ENCODE measurements at places on chromosomes 12 and 14. TPM values are rescaled to one million over a fixed set of nuclear protein-coding genes. Genes with fewer than 3 reads are reported as not detected.

GON7 gene
- total RNA-seq: 12.5 TPM

CLEC2A gene
- not detected for total RNA-seq

KRT2 gene
- total RNA-seq: not detected

ARHGAP9 gene
- 78.9 TPM for total RNA-seq

UNC79 gene
- not detected for total RNA-seq

PIP4K2C gene
- total RNA-seq: 17.8 TPM

LRFN5 gene
- not detected for total RNA-seq

NEUROD4 gene
- not detected for total RNA-seq

RIN3 gene
- 17.5 TPM for total RNA-seq

GRCh38 chr12:53201639-53202038 is 5.4 kb downstream of the ITGB7 start:
- peaks cover 31% of the 10 kb centered on the region for H3K36me3 ChIP-seq
- H3K4me3 ChIP-seq: no peak overlapping the region
- no peak for DNase-seq
- H3K4me1 ChIP-seq: peaks cover 82% of the 10 kb centered on the region
- no peaks in the 10 kb centered on the region for H3K27me3 ChIP-seq

DNA sequence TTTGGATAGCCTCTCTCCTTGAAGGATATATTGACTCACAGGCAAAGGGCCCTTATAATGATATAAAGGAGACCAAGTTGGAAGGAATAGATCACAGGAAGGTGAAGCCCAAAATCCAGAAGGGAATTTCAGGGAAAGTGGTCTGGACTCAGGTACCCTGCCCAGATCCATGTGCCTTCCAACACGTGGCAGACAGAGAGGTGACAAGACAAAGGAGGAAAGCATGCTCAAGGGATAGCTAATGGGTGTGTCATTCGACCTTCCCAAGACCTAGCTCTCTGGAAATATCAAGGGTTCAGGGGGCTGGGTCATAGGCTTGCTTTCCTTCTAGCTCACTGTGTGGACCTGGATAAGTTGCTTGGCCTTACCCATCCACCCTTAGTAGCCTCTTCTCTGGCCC is 214.3 kb downstream of the ZFP36L1 start:
- H3K27me3 ChIP-seq: no peaks in the 10 kb centered on the region
- H3K36me3 ChIP-seq: no peaks in the 10 kb centered on the region
- DNase-seq: no peak
- no peak overlapping the region for H3K4me3 ChIP-seq
- no peaks in the 10 kb centered on the region for H3K4me1 ChIP-seq

DNA sequence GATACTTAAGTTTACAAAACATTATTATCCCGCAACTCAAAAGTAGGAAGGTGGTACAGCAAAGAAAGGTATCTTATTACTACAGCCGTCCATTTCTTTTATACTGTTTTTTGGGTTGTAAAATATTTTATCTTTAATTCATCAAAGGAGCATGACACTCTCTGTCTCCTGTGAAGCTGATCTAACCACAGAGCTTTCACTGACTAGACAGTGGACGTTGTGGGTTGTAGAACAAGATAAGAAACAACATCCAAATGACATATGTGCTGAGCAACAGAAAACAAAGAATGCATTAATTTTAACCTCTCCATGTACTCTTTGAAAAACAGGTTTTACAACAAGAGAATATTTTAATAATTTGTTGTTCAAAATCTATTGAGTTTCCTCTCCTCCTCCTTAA is 195.9 kb upstream of the FBXO33 start:
- H3K4me3 ChIP-seq: no peak overlapping the region
- no peak overlapping the region for H3K27ac ChIP-seq
- no peak for DNase-seq
- no peaks in the 10 kb centered on the region for H3K27me3 ChIP-seq
- H3K4me1 ChIP-seq: peaks cover 2% of the 10 kb centered on the region

DNA sequence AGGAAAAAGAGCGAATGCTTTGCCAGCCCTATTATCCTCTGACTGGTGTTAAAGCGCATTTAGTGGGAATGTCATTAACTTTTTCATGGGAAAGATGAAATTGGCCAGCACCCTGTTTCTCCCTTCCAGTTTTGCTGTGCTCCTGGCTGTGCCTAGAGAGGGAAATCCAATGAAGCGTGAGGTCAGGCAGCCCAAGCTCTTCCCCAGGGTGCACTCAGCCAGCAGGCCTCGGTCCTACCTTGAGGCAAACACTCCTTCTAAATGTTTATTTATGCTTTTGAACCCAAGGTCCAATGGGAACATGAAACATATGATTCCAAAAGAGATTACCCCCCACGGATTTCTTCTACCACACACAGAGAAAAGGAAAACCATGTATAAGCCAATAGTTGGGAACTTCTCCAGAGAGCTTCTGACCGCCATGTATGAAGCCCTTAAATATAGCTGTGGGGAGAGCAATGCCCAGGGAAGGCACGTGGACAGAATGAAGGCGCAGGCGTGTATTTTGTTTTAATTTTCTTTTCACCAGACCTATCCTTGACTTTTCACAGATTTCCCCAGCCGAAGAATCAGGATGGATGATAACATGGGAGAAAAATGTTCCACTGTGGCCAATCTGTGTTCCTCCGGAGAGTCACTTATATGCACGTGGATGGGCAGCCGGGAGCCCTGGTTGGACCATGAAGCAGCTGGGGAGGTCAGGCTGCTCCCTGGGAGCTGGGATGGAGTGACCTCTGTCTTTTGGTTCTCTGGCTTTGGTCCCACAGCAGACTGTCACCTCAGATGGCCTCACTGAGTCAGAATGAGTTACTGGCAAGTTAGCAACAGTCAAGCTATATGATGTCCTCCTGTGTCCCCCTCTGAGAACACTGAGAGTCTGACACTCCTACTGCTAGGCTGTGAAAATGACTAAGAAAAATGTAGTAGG is 37.3 kb downstream of the GPR135 start:
- peaks cover 8% of the 10 kb centered on the region for H3K27me3 ChIP-seq
- no peaks in the 10 kb centered on the region for H3K36me3 ChIP-seq
- H3K27ac ChIP-seq: no peak overlapping the region
- H3K4me1 ChIP-seq: peaks cover 3% of the 10 kb centered on the region

DNA sequence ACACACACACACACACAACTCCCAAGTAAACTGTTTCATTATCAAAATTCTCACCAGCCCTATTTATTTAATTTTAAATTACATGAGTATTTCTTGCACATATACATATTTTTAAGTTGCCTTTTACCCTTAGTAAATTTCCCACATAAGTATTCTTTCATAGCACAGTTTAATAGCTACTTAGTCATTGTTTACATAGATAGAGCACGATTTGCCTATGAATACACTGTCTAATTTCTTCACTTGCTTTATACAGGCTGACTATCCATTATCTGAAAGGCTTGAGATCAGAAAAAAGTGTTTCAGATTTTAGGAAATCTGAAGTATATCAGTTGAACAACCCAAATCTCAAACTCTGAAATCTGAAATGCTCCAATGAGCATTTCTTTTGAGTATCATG is 30.9 kb downstream of the NIN start:
- H3K27me3 ChIP-seq: no peaks in the 10 kb centered on the region
- DNase-seq: no peak
- peaks cover 8% of the 10 kb centered on the region for H3K4me1 ChIP-seq
- H3K36me3 ChIP-seq: peaks cover 14% of the 10 kb centered on the region
- H3K27ac ChIP-seq: no peak overlapping the region

DNA sequence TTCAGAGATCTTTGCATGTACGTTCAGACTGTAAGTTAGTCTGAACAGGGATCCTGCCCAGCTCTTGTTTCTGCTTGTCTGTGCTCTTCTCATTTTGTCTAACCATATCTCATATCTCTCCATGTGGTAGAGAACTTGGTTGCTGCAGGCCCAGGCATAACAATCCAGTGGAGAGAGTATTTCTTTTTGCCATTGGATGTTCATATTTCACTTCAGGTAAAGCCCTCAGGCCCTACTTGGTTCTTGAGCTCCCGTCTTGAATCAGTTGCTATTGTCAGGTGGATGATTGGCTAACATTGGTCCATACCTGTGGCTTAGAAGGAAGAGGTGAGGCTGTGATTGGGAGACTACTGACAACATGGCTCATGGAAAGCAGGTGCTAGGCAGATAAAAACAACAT is 357.7 kb upstream of the FLRT2 start:
- H3K27me3 ChIP-seq: no peaks in the 10 kb centered on the region
- no peak overlapping the region for H3K4me3 ChIP-seq
- H3K27ac ChIP-seq: no peak overlapping the region
- H3K36me3 ChIP-seq: no peaks in the 10 kb centered on the region

DNA sequence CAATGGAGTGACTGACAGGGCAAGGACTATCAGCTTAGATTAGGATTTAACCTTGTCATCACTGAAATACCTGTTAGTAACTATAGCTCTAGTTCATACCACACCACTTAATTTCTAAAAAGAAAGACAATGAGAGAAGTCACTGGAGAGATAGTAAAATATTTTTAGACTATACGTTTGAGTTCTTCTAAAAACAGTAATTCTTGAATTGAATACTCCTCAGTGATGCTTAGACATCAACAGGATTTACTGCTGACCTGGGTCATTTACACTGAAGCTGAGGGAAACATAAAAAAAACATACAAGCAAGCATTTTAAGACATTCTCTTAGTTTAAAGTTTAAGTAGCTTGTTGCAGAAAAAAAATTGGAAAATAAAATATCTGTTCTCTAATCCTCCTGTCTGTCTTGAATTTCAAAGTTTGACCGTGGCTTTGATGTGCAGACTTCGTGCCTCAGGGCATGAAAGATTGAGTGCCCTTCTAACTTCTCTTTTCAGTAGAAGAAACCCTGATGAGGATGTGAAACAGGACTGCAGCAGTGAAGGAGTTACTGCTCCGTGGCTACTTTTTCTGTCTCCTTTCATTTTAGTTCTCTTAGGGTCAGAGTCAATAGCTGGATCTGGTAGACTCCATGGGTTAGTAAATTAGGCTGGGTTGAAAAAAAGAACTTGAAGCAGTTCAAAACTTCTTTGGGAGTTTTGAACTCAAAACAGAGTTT is 172.2 kb downstream of the PTPRO start:
- DNase-seq: no peak
- H3K27me3 ChIP-seq: peaks cover 11% of the 10 kb centered on the region
- no peak overlapping the region for H3K4me3 ChIP-seq
- H3K4me1 ChIP-seq: peaks cover 3% of the 10 kb centered on the region

GRCh38 chr14:99459481-99460100 is 21.1 kb downstream of the SETD3 start:
- no peaks in the 10 kb centered on the region for H3K27me3 ChIP-seq
- no peak overlapping the region for H3K4me3 ChIP-seq
- H3K27ac ChIP-seq: no peak overlapping the region
- no peaks in the 10 kb centered on the region for H3K4me1 ChIP-seq
- H3K36me3 ChIP-seq: peaks cover 30% of the 10 kb centered on the region
- DNase-seq: no peak

DNA sequence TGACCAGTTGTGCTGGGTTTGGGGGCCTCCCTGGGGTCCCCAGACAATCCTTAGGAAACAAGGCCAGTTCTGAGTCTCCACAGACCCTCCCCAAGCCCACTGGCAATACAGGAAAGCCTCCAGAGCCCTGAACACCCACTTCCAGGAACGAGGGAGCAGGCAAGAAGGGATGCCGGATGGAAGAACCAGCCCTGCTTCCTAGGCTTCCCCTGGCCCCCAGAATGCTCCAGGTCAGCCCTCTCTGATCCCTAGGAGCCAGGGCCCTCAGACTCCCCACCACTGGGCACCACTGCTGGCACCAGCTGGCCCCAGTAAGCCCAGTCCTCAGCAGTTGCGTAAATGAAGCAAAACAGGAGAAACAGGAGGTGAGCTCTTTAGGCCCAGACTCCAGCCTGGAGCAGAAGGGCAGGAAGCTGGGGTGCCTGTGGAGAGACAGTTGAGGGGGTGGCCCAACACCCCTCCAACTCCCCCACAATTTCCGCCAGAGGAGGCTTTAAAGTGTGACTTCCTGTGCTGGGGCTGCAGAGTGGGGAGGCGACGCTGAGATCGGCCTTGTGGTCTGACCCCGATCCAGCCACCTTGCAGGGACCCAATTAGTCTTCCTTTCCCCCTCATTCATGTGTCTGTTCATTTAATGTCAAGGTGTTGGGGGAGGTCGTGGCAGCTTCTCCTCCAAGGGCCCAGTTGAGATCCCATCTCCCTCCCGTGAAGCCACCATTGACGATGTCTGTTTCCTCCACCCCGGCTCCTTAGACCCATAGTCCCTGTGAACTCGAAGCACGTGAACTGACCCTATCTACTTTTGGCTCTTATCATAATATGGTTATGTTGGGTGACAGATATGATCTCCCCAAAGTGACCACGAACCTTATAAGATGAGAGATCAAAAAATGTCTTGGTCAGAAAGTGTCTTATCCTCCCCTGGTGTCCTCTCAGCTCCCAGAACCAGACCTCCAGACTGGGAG is 4.7 kb downstream of the TNFRSF1A start:
- H3K4me1 ChIP-seq: peaks cover 25% of the 10 kb centered on the region
- DNase-seq: peak; percentile 64
- no peak overlapping the region for H3K27ac ChIP-seq
- no peaks in the 10 kb centered on the region for H3K27me3 ChIP-seq
- peaks cover 28% of the 10 kb centered on the region for H3K36me3 ChIP-seq

- H3K4me1 ChIP-seq: no peaks in the 10 kb centered on the region
- no peak for DNase-seq
- peaks cover 1% of the 10 kb centered on the region for H3K27me3 ChIP-seq
- H3K27ac ChIP-seq: no peak overlapping the region
- no peak overlapping the region for H3K4me3 ChIP-seq
These were observed 17.4 kb downstream of the KRT76 start for GRCh38 chr12:52759695-52760094.

DNA sequence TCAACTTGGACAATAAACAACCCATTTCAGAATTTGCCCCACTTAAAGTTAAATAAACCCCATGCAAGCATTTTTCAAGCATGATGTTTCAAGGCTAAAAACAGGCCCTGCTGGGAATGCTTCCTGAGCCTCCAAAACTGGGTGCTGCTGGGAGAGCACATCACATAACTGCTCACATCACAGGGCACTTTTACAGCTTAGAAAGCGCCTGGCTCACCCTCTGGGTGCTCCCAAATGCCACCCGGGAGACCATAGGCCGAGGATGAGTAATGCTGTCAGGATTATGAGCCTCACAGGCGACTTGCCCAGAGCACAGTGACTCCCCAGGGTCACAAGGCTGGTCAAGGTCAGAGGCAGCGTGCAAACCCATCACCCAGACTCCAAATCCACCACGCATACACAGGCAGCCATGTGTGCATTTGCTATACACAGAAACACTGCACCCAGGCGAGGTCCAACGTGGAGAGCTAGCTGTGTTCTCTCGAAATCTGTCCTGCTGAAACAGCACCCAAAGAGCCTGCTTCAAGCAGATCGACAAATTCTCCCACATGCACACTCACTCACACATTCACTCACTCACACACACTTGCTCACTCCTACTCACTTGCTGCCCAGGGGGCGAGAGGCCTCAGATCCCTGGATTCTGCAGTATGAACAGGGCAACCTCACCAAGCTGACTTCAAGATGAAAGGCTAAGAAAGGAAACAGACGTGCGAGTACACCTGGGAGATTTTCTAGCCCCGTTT is 58.7 kb downstream of the ITPK1 start:
- H3K27me3 ChIP-seq: no peaks in the 10 kb centered on the region
- H3K27ac ChIP-seq: no peak overlapping the region
- no peak overlapping the region for H3K4me3 ChIP-seq
- DNase-seq: no peak
